ENCODE measurements at places on chromosomes 7 and 10. TPM values are rescaled to one million over a fixed set of nuclear protein-coding genes. Genes with fewer than 3 reads are reported as not detected.

GRCh38 chr10:99540657-99541531 is 8.2 kb downstream of the NKX2-3 start:
- DNase-seq = no peak

The TEX36 gene
- not detected for polyA plus RNA-seq

The HPSE2 gene
- polyA plus RNA-seq = 15.4 TPM

DNA sequence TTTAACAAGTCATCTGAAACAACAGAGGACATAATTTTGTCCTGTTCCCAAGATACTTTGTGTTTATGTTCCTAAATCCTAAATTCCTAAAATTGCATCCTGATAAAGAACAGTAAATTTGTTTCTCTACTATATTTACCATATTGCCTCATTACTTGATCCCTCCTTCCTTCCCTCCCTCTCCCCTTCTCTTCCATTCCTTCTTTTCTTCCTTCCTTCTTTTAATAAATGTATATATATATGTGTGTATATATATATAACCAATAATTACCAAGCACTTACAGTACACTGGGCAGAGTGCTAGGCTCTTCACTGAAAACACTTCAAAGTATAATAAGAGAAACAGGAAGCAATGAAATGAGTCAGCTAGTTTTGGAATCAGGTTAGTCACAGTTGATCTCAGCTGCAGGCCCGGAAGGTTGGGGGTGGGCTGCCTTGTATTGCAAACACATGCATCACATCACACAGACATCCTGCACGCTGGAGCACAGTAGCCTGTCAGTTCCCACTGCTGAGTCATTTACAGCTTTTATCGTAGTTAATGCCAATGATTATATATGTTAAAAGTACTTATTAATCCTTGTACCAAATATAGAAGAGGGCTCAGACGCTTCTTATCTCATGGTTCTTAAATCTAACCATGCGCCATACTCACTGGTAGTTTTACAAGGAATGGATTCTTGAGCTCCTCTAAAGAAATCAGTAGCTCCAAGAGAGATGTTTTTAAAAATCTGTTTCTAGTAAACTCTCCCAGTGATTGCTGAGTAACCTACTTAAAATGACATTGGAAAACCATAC is 551.7 kb downstream of the GRM8 start:
- DNase-seq = no peak

DNA sequence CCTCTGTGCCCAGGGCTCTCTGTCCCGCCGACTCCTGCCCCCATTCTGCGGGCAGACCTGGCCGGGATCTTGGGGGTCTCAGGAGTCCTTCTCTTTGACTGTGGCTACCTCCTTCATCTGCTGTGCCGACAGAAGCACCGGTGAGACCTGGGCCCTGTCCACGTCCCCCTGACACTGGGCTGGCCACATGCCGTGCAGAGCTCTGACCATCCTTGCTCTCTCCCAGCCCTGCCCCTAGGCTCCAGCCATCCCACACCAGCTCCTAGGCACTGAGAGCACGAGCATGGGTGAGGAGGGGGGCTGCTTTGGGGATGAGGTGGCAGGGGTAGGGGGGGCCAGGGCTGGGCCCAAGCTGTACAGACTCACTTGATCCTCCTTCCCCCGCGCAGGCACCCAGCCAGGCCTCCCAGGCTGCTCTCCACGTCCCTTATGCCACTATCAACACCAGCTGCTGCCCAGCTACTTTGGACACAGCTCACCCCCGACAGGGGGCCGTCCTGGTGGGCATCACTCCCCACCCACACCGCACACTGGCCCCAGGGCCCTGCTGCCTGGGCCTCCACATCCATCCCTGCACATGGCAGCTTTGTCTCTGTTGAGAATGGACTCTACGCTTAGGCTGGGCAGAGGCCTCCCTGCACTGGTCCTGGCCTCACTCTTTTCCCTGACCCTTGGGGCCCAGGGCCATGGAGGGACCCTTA is 4.8 kb upstream of the PILRB start:
- no peak for DNase-seq

The HMX3 gene
- polyA plus RNA-seq = not detected

GRCh38 chr10:36109399-36110023 is 467.4 kb upstream of the FZD8 start:
- DNase-seq = no peak

DNA sequence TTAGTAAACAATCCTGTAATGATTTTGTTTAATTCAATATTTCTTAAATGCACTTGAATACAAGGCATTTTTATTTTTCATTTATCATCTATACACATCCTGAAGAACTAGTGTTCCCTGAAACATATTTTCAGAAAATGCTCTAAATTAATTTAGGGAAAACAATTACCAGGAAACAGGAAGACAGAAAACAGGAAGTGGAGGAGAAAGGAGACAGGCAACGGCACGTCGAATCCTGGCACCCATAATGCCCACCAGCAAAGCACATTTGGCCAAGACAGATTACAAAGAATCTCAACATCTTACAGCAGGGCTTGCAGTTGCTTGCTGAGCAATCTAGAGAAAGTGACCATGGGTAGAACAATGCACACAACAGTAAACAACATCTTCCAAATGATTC is 571.1 kb downstream of the GRID1 start:
- no peak for DNase-seq

DNA sequence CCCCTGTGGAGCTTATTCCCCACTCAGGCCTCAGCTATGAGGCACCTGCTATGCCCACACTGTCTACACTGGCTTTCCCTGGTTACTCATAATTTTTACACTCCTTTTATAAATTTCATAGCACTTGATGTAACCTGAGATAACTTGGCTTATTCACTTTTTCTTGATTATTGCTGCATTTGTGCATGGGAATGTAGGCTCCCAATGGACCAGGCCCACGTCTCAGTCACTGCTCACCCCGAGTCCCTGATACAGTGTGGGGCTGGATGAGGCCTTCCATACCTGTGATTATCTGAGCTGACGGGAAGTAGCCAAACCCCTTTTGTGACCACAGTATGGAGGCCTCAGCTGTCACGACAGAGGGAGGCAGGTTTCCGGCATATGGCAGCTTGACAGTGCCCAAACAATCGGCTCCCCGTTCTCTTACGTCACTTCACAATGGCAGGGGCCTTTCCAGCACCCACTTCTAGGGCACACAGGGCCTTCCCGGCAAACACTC is 645.3 kb downstream of the ACTR3B start:
- no peak for DNase-seq

- DNase-seq = no peak
These were observed 80.7 kb upstream of the RPA3 start for GRCh38 chr7:7799138-7799537.

DNA sequence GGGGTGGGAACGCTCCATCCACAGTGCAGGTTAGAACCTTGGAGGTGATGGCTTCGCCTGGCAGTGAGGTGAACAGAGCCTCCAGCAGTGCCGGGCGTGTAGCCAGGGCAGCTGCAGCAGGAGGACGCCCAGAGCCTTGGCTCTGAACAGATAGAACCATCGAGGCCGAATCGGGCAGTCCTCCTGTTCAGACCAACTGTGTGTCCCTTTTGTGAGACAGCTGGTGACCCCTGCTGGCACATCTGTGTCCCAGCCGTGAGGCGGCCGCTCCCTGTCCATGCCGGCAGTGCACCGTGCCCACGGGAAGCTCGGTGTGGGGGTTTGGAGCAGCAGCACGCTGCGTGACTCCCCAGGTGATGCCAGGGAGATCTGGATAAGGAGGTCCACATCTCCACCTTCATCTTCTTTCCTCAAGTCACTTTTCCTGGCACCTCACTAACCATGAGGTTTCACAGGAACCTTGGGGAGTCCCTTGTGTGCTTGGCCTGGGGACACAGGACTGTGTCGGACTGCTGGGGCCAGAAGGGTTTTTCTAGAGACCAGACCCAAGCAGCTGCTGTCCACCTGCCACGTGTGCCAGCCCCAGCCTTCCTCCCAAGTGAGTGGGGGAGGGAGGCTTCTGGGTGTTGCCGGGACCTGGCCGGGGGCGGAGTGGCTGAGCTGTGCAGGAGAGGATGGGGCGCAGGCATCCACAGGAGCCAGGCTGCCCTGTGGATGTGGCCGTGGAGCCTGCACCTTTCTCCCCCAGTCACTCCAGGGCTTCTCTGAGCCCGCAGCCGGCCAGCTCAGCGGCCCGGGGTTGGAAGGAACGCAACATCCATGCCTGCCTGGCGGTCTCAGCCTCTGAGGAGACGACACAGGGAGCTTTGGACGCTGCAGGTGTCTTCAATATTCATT is 69.4 kb downstream of the DNAJB6 start:
- DNase-seq = no peak

DNA sequence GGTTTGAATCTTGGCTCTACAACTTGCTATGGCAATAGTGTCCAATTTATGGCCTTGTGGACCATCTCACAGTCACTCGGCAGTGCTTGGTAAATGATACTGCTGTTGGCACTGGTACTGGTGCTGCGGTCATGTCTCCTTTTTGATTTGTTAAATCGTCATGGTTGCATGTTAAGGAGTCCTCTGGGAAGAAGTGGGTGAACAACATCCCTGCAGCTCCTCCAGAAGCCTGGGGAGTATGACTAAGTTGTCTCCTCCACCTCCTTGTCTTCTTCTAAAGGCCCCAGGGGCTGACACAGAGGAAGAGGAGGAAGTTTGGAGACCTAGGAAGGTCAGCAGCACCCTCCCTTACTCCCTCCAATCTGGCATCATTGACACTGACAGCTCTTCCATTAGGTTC is 8.5 kb downstream of the ITPRIP start:
- DNase-seq = no peak

The MEOX2 gene
- polyA plus RNA-seq = 135 TPM

DNA sequence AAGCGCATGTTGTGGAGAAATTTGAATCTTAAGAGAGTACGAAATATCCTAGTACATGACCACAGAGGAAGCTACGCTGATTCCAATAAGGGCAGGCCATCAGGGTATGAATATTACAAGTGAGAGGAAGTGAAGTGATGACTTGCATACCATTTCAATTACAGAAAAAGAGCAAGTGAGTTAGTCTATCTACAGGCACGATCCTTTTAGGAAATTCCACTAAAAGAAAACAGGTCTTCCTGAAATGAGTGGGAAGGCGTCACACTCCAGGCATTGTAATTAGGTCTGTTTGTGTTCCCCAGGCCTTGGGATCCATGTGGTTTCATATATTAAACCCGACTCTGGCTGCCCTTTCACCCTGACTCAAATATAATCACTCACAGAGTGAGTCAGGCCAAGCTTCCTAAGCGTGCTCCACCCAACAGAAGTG is 152.5 kb downstream of the SEMA3A start:
- no peak for DNase-seq

The GDF10 gene
- polyA plus RNA-seq = 101 TPM

DNA sequence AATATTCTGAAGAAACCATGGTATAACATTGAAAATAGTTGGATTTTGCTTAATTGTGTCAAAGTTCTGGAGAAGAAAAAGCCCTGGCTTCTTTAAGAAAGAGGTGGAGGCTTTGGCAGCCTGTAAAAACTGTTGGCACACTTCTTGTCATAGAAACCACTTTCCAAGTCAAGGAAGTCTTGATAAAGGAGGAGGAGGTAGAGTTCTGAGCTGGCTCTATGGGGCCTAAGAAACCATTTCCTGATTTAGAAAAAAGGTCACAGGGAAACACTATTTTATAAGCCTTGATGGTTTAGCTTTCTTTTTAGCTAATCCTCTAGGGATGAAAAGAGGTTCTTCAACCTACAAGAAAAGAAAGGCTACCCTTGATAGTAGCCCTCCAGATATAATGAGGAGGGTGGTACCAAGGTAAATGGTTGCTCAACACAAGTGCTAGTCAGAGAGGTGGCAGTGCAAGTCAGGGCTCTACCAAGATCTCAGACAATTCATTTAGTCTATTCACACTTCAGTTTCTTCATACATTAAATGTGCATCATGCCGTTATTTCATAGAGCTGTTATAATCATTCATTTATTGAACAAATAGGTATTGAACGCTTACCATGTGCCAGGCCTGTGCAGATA is 346.9 kb downstream of the RNLS start:
- DNase-seq = no peak

DNA sequence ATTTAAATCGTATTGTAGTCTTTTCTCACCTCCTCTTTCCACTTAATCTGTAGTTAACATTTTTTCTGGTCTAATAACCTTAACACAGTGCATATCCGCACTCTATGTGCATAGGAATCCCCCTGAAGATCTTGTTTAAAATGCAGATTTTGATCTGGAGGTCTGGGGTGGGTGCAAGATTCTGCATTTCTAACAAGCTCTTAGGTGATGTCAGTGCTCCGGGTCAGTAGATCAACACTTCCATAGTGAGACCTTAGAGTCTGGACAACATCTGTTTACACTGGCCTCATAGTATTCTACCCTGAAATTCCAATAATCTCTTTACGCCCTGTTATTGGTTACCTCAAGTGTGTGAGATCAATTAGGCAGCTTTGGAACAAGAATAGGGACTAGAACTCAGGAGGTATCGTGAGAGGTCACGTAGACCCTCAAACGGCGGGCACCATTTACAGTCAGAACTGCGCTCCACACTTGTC is 434 bp upstream of the PLEKHA8 start:
- no peak for DNase-seq

The TRIM4 gene
- polyA plus RNA-seq = 45.0 TPM

- no peak for DNase-seq
These were observed 229.3 kb downstream of the AUTS2 start for GRCh38 chr7:69827558-69827957.

DNA sequence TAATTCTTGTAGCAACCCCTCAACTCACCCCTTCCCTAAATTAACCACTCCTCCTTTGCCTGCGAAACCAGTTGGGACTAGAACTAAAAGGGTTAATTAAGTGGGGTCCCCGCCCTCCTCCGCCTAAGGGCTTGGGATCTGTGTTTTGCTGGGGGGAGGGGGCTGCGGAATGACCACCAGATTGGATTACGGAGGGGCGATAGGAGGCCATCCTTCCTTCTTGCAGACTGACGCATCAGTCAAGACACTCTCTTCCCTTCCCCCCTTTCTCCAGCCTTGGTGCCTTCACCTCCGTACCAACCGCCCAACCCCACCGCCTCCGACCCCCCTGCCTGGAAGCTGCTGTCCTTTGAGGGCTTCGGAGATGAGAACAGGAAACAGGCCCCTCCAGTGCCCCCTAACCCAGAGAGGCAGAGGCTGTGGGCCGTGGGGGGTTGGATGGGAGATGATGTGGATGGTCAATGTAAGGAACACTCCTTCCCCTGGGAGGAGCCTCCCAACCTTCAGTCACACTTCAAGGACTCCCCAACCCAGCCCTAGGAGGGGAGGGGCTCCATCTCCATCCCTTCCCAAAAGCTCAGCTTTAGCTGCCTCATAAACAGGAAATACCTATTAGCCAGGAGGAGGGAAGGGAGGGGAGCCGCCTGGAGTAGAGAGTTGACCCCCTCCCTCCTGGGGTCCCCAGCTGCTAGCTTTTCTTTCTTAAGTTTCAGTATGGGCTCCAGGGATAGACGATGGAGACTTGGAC is 997 bp upstream of the LDB1 start:
- peak; percentile 93 for DNase-seq

- DNase-seq = no peak
These were observed 47.2 kb upstream of the MKI67 start for GRCh38 chr10:128173386-128173785.

DNA sequence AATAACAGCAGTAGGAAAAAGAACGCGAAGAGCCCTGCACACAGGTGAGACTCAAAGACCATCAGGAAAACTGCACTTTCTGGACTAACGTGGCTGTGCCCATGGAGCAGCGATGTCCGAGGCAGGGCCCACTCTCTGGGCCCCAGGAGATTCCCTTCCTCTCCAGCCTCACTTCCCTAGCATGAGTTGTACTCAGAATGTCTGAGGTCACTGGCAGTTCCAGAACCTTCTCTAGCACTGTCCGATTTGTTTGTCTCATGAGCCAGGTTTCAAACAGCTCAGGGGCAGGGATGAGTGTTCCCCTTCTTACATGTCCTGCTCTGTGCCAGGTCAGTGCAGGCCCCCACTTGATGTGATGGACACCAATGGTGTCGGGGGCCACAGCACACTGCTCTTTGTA is 484.2 kb downstream of the PTPRN2 start:
- no peak for DNase-seq

The FOXP2 gene
- polyA plus RNA-seq = 82.1 TPM

The ZNF467 gene
- 17.8 TPM for polyA plus RNA-seq

The ZFYVE27 gene
- polyA plus RNA-seq = 22.3 TPM

Data from right lung (tissue), 10 donors.